ENCODE measurements at places on chromosomes 2 and 18.

GRCh38 chr2:74130211-74130995 lies 17.3 kb downstream of the BOLA3 start:
- DNase-seq: no peak

DNA sequence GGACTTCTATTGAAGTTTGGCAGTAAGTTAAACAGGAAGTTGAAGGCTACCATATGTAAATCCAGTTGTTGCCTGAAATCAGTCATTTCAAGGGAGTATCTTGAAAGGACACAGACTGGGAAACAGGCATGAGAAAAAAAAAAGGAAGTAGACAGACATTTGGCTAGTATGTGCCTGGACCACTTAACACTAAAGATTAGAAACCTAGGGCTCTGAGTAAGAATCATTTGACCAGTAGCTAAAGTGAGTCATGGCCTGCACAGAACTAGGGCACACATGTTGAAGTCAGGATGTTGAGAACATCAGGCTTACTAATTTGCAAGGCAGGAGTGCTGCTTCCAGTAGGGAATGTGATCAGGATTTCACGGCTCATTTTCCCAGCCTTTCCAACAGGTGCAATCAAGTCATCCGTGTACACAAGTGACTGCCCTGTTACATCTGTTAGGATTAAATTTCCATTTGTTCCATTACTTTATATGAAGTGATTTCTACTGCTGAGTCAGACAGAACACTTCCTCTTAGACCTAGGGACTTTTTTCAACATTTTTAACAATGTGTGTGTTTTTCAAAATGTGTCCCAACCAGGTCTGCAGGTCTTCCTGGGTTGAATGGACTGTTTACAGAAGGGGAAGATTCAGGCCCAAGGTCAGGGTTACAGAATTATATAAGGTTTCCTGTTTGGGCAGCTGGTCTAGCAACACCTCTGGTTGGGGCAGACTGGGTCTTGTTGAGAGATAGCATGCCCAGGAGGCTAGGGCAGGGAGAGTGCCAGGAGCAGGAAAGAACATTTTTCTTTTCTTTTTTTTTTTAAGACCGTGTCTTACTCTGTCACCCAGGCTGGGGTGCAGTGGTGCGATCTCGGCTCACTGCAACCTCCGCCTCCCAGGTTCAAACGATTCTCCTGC lies 145.6 kb downstream of the TGIF1 start:
- DNase-seq: peak; percentile 89

GRCh38 chr2:57842531-57842930 lies 204.1 kb upstream of the VRK2 start:
- DNase-seq: peak; percentile 0

GRCh38 chr2:171086352-171087290 lies 74.1 kb downstream of the TLK1 start:
- peak; percentile 51 for DNase-seq

DNA sequence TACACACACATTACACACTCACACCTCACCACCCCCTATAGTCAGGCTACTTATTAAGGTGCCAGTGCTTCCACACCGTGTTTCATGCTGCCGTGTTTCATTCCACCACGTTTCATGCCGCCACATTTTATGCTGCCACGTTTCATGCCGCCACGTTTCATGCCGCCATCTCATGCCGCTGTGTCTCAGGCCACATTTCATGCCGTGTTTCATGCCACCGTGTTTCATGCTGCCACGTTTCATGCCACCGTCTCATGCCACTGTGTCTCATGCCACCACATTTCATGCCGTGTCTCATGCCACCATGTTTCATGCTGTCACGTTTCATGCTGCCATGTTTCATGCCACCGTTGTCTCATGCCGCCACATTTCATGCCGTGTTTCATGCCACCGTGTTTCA lies 65.1 kb downstream of the MBOAT2 start:
- no peak for DNase-seq

DNA sequence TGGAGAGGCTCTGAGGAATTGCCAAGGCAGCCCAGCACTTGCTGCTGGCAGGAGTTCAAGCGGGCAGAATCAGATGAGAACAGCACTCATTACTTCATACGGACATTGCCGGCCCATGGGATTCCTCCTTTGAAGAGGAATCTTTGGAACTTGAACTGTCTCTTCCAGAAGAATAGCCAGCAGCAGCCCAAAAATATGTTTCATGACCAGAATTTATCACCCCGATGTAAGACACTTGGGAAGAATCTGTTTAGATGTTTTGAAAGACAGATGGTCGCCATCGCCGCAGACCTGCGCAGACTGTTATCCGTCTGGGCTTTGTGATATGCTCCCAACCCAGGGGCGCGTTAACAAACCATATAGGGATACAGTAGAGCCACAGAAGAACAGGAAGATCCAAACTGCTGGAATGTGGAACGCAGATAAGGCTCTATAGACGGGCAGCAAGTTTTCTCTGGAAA lies 3.7 kb upstream of the ADI1 start:
- DNase-seq: peak; percentile 81

All from fibroblast of upper back skin (primary cell).